ENCODE measurements at places on chromosomes 4 and X.

GRCh38 chrX:113514906-113515305 lies 674.3 kb upstream of the AMOT start:
- no peak for DNase-seq

- no peak for DNase-seq
Measured at GRCh38 chr4:108937066-108937465, 174.2 kb upstream of the ETNPPL start.

DNA sequence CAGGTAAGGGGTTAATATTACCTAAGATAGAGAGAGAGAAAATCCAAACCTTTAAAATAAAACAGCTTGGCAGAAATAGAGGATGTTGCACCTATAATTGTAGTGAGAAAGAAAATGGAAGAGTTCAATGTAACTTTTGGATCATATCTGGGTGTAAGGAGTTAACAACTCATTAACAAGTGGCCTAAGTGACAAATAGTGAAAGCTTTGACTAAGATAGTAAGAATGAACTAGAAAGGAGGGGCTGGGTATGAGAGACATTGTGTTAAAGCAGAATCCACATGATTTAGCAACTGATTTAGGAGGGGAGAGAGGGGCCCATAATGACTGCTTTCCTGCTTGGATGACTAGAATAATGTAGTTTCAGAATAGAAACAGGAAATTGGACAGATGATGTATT lies 761.0 kb downstream of the IL1RAPL1 start:
- no peak for DNase-seq

DNA sequence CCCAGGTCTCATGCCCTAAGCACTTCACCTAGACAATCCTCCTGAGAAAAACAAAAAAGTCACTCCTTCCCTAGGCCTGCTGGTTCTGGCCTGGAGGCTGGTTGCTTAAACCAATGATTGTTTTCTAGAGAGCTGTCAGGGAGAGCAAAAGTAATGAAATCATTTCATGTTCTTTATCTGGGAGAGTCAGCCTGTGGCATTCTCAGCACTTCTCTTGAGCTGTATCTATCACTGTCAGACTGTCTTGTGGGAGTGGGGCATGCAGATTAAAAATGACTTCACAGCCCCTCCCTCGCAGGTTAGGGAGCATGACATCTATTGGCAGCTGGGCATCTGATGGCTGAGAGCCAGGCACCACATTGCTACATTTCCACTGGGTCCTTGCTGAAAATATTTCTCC lies 20.4 kb upstream of the TMEM154 start:
- DNase-seq = no peak

DNA sequence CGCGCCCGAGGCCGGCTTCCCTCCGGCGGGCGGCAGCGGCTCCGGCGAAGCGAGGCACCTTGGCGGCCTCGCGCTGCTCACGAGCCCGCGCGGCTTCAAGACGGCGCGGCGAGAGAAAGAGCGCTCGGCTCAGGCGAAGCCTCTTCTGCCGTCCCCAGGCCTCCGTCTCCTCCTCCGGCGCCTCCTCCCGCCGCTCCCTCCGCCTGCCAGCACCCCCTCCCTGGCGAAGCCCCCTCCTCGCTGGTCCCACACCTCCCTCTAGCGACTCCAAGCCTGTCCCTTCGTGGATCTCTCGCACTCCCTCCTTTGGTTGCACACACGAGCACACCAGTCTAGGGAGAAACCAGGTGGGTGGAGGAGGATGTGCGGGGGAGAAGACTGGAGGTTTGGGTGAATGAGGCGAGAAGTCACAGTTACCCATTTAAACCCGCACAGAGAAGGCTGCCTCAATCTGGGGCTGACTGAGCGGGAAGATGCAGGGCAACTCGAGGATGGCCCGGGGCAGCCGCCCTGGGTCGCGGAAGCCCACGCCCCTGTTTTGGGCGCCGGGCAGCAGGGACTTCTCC lies at the start of gene CAMK2D:
Gene CAMK2D, minus strand, starts transcription at position 119 of the 566 bp plus-strand sequence. CDS start 670 bp downstream, outside the sequence.
- peak; percentile 82 for DNase-seq

DNA sequence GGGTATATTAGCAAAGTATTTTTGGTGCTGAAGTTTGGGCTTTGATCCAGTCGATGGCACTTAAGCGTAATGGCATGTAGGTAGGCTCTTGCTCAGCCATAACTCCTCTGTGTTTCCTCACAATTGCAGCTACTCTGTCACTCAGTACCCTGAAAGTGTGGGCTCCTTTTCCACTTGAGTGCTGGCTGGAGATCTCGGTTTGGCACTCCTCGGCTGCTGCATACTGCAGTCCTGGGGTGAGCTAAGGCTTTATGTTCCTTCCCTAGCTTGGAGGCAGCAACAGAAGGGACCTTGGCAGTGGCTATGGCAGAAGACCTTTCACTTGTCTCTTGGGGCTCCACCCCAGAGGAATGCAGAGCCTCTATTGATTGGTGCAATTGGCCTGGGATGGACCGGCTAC lies 106.7 kb upstream of the GRXCR1 start:
- DNase-seq = no peak

DNA sequence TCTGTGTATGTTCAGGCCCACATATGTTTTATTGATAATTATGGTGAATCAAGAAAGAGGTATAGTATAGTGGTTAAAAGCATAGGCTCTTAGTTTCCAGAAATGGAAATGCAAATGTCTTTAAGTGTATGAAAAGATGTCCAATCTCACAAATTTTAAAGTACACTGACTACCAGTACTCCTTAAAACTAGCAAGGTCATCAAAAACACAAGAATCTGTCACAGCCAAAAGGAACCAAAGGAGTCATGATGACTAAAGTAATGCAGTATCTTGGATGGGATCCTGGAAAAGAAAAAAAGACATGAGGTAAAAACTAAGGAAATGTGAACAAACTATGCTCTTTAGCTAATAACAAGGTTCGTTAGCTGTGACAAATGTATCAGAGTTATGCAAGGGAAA lies 661 bp upstream of the RBM41 start:
- no peak for DNase-seq

DNA sequence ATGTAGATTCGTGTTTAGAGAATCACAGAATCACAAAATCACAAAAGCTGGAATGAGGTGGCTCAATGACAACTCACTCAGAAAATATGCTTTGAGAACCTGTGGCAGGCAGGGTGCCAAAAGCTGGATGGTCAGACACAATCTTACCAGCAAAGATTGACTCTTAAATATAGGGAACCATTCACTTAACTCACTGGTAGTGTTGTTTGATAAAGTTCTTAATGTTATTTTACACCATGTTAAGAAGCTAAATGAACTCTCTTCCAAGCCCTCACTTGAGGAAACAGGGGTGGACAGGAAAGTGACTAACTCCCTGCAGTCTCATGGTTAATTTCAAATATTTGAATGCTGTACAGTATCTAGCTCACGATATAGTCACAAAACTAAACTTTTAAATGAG lies 5.7 kb upstream of the SCOC start:
- no peak for DNase-seq

- no peak for DNase-seq
Measured at GRCh38 chr4:44186096-44186849, 262.3 kb downstream of the KCTD8 start.

DNA sequence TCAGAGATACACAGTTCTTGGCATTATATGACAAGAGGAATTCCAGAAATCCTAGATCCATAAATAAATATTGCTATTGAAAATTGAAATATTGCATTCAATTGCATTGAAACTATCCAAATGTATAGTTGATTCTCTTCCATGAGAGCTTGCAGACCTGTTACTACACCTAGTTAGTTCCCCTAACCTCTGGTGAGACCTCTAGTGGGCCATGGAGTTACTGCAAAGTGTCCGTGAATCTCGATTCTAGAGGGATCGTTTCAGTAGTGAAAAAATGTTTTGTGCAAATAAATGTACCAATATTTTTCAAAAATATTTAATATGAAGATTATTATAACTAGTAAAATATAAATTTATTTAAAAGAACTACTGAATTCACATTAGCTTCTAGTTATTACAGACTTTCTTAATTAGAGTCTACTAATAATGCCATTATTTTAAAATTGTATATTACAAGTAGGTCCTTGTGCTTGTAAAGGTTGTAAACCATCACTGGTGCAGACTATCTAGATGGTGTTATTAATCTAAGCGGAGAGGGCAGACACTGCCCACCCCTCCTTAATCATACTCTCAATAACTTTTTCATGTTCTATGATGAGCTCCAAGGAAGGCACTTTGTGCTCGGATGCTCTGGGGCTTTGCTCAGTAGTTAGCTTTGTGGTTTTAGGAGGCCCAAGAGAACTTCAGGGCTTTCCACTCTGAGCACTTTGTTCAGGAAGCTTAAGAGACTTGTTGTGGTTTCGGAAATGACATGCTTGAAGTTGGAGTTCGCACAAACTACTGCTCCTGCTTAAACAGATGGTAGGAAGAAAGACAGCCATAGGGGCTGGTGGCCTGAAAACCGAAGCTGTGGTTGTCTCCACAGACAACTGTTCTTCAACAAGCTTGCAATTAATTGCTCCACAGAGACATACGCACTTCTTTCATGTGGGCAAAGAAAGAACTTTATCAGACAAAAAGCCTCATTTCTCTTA lies 42.8 kb downstream of the IL21 start:
- peak; percentile 73 for DNase-seq

GRCh38 chr4:15040916-15041463 lies 38.7 kb downstream of the CPEB2 start:
- DNase-seq = no peak

DNA sequence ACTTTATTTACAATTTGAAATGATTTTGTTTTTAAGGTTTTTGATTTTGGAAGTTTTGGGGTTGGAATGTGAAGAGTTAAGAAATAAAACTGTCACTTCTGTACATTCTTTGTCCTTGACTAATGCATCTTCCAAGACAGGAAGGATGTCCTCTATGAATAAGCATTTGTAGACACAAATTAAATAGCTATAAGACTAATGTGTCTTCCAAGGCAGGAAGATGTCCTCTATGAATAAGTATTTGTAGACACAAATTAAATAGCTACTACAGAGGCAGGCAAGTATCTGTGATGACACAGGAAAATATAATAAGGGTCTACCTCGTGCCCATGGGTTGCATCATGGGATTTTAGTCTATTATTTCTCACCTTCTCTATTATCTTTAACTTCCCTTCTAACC lies 14.5 kb downstream of the PRSS48 start:
- DNase-seq = no peak

DNA sequence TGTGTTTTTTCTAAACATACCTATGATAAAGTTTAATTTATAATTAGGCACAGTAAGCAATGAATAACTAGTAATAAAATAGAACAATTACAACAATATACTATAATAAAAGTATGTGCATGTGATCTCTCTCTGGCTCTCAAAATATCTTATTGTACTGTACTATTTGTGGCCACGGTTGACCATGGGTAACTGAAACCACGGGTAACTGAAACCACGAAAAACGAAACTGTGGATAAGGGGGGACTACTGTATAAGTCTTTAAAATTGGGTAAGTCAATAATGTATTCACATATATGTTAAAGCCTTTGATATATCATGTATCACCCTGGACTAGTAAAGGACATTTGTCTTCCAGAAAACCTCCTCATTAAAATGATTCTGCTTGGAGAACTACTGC lies 20.0 kb downstream of the TMEM154 start:
- no peak for DNase-seq

DNA sequence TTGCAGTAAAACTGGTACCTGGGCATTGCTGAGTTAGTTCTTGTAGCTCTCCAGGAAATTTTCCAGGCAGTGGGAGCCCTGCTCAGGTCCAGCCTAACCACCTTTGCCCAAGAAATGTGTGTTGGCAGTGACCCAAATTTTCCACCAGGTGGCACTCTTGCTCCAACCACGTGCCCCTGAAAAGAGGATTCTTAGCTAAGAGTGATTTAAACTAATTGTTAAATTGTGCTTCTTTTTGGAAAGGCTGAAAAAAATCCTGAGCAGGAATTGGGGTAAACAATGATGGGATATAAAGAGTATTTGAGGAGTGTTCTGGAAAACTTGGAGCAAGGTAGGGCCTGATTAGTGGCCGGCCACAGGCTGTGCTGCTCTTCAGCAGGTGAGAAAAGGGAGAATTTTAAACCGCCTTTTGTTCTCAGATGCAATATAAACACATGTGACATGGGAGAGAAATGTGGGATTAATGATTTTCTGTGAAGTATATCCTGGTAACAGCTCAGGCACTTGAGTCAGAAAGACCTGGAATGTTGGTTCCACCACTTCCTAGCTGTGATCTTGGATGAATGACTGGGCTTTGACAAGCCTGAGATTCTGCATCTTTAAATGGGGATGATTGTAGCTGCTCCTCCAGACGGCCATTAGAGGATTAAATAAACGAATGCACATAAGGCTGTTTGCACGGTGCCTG lies 219.6 kb downstream of the PTTG2 start:
- DNase-seq = peak; percentile 73

- no peak for DNase-seq
Measured at GRCh38 chrX:129780441-129781105, 824 bp downstream of the SASH3 start.

DNA sequence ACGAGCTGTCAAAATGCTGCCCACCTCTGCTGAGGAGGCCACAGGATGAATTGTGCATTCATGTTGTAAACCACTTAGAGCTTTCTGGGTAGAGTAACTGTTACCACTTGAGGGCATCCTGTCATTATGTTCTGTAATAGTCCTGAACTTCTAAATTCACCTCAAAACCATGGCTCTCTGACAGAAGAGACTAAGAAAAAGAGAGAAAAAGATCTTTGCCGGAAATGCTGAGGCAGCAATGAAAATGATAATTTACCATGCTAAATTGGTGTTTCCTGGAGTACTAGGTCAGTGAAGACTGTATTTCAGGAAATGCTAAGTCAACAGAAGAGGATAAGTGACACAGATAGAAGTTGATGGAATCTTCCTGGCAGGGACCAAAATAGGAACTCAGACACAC lies 942.3 kb upstream of the SLIT2 start:
- DNase-seq = no peak

GRCh38 chr4:152138451-152138850 lies 377.6 kb upstream of the GATB start:
- no peak for DNase-seq

GRCh38 chr4:170674176-170674575 lies 584.4 kb upstream of the AADAT start:
- no peak for DNase-seq

DNA sequence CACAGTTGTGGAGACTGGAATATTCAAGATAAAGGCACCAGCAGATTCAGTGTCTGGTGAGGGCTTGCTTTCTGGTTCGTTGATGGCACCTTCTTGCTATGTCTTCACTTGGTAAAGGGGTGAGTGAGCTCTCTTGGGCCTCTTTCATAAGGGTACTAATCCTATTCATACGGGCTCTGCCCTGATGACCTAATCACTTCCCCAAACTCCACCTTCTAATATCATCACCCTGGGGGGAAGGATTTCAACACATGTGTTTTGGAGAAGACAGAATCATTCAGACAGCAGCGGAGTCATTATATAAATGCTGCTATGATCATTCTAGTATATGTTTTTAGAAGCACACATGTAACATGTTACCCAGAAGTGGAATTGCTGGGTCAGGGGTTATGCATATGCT lies 295.3 kb upstream of the CTSO start:
- no peak for DNase-seq

GRCh38 chr4:17667653-17668201 lies 53.3 kb downstream of the MED28 start:
- no peak for DNase-seq

- no peak for DNase-seq
Measured at GRCh38 chr4:152106113-152106763, 345.4 kb upstream of the GATB start.

GRCh38 chrX:86964321-86964720 lies 553.3 kb upstream of the KLHL4 start:
- no peak for DNase-seq

- no peak for DNase-seq
Measured at GRCh38 chrX:63922221-63922620, 137.2 kb upstream of the ARHGEF9 start.

- no peak for DNase-seq
Measured at GRCh38 chr4:67750691-67751090, 3.5 kb downstream of the GNRHR start.

Data from activated naive CD8-positive, alpha-beta T cell treated with anti-CD3 and anti-CD28 coated beads, Interleukin-2, amount 50 U/mL, for 24 hours (primary cell).